NCI-H1092 treated with DMSO at 0.1 percent for 48 hours (cell line): ENCODE measurements at places on chromosomes 2 and 18.

- no peak for DNase-seq
These were observed 1157.4 kb downstream of the RPIA start for GRCh38 chr2:89848763-89849368.

GRCh38 chr2:120520929-120521912 is 175.3 kb downstream of the INHBB start:
- peak; percentile 31 for DNase-seq

DNA sequence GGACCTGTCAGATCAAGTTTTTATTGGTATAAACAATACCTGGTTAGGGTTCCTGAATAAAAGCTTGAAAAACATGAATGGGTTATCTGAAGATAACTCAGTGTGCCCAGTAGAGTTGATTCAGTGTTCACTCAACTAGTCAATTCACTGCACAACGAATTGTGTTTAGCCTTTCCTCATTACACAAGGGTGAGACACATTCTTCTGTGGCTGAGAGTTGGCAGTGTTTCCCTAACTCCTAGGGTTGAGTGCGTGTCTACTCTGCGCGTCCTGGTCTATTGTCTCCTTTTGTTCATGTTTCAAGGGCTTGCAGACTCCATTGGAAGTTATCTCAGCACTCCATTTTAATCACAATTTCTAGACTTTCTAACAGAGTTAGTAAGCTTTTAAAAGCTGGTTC is 32.8 kb upstream of the TMEM178A start:
- no peak for DNase-seq

DNA sequence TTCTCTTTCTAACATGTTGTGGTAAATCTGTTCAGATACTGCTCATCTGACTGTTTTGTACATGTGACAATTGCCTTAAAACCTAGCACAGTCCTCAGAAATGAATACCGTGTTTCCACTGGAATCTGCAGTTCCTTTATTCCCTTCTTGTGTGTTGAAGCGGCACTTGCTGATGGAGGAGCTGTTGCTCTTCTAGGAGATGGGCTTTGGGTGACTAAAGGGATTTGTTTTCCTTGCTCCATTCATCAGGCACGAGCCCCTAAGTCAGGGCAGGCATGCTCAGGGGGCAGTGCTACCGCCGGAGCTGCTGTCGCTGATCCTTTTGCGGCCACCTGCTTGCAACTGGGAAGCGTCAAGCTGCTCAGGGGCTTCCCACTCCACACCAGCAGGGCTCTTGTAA is 32.5 kb upstream of the CEP68 start:
- no peak for DNase-seq

DNA sequence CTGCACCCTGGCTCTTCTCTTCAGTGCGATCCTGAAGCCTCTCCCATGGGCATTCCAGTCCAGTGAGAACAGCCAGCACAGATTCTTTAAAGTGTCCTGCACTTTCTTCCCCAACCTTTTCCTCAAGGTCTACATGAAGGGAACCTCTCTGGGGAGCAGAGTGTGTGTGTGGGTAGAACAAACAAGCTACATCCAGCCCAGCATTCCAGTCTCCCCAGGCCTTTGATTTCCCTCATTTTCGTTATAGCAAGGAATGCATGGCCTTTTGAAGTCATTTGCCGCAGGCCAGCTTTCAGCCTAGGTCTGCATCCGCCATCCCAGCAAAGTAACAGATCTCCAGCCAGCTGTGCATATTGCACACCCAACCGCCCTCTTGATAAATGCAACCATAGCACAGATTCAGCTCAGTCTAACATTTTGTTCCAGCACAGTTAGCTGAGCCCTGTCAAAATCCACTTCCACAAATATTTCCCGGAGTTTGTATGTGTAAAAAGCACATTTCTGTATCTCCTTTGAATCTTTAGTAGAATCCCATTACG is 44.6 kb downstream of the CD8B2 start:
- no peak for DNase-seq

GRCh38 chr2:74497777-74498499 is 1.5 kb downstream of the LBX2 start:
- no peak for DNase-seq

DNA sequence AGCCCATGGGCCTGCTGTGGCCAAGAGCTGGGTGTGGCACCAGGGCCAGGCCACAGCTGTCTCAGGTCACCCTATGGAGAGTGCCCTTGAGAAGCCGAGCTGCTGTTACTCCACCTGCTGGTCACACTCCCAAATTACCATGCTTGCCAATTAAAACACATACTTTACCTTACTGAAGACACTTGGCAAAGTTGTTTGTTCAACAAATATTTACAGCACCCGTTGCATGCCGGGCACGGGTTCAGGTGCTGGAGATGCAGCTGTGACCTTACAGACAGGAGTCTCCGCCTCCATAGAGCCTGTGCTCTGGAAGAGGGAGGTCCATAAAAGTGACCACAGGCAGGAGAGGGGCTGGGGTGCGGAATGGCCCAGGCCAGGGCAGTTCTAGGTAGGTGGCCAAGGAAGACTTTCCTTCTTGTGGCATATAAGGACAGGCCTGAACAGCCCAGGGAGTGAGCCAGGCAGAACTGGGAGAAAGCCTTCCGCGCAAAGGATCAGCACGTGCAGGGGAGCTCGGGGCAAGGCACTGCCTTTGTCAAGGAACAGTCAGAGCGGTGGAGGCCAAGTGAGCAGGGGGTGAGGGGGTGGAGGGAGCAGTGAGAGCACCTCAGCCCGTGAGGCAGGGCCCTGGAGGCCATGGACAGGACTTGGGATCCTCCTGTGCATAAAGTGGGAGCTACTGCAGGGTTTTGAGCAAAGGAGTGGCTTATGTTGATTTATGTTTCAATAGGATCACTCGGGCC is 23.6 kb upstream of the RBM44 start:
- peak; percentile 14 for DNase-seq

- DNase-seq, result no peak
These were observed 453.4 kb upstream of the SLC14A2 start for GRCh38 chr18:45161850-45162249.

DNA sequence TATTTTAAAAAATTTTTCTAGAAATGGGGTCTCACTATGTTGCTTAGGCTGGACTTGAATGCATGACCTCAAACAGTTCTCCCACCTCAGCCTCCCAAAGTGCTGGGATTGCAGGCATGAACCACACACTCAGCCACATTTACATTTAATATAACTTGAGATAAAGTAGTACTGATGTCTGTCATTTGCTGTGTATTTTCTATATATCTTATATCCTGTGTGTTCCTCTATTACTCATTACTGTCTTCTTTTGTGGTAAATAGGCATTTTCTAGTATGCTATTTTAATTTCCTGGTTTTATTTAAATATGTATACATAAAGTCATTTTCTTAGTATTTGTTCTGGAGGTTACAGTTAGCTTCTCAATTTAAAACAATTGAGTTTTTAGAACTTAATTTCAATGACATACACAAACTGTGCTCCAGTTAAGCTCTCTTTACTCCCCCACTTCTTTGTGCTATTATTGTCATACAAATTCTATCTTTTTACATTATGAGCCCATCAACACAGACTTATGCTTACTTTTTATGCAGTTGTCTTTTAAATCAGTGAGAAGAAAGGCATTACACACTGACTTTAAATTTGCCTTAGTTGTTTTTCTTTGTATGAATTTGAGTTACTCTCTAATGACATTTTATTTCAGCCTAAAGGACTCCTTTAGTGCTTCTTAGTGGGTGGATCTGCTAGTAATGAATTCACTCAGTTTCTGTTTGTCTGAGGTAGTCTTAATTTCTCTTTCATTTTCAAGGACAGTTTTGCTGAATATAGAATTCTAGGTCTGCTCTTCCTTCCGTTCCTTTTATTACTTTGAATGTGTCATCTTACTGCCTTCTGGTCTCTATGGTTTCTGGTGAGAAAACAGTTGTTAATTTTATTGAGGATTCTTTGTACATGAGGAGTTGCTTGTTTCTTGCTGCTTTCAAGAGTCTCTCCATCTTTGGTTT is 6.2 kb upstream of the INPP4A start:
- DNase-seq, result no peak

- no peak for DNase-seq
These were observed 172.0 kb downstream of the NDUFA10 start for GRCh38 chr2:239853121-239853520.

- no peak for DNase-seq
These were observed 9.0 kb upstream of the WNT10A start for GRCh38 chr2:218871345-218872302.

DNA sequence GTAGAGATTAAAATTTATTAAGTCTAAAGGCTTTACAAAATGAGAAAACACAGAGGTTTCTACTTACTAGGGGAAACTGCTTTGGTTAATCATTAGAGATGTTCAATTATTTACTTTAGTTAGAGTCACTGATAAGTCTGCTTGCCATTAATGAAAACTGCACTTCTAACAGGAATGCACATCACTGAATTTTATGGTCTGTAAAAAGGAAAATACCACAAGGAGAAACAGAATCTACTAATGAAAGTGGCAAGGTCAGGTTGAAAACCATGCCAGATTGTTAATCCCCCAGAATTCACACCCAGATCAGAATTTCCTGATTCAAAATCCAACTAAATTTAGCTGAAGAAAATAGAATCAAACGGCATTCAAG is 90.5 kb upstream of the GRB14 start:
- no peak for DNase-seq

DNA sequence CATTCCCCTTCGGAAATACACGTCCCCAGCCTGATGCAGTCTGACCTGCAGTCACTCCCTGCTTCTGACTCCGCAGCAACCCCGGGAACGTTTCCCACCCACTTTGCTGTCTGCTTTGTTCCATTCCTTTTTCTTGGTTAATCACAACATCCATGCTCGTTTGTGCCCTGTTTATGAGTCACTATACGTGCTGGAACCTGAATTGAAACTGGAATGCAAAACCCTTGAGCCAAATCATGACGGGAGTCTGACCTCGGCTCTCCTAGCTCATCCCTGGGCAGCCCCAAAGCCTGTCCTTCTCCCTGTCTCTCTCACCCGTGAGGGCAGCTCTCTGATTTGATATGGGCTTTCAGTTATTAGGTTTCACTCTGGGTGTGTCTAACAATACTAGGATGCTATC is 57.1 kb upstream of the RNF152 start:
- DNase-seq, result no peak

DNA sequence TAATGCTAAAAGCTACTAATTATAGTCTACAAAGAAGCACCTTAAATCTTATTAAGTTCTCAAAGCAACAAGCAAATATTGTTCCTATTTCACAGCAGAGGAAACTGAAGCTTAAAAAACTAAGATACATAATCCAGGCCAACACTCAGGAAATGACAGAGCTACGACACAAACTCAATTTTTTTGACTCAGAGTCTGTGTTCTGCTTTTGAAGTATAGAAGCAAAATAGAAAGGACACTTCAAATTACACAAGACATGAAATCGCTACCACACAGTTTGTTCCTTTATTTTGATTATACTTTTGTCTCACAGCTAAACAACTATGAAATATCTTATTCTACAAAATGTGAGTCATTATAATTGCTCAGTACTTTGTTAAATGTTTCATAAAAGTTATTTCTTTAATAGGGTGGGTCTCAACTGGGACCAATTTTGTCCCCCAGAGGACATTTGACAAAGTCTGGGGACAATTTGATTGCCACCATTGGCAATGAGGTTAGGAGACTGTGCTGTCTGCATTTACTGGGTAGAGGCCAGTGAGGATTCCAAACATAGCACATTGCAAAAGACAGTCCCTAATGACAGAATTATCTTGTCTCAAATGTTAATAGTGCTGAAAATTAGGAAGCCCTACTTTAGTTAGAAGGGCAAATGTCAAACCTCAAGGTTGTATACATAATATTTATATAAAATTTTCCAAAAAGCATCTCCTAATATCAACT is 101.5 kb upstream of the GRB14 start:
- DNase-seq, result no peak

DNA sequence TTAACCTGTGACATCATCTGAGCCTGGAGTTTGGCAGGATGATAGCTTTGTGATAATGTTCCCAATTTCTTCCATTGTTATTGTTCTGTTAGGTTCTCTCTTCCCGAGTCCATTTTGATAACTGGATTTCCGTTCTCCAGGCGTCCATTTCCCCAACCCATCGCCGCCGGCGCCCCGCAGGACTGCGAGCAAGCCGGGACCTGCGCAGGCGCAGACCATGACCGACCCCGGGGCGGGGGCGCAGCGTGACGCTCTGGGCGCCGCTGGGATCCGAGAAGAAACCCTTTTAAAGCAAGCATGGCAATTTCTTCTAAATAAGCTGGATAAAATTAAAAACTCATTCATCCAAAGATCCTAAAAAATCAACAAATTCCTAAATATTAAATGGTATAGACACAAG is at the start of gene SLC25A52:
Gene SLC25A52, minus strand, starts transcription at position 186 of the 400 bp plus-strand sequence. CDS start 219 bp downstream, outside the sequence.
- no peak for DNase-seq

DNA sequence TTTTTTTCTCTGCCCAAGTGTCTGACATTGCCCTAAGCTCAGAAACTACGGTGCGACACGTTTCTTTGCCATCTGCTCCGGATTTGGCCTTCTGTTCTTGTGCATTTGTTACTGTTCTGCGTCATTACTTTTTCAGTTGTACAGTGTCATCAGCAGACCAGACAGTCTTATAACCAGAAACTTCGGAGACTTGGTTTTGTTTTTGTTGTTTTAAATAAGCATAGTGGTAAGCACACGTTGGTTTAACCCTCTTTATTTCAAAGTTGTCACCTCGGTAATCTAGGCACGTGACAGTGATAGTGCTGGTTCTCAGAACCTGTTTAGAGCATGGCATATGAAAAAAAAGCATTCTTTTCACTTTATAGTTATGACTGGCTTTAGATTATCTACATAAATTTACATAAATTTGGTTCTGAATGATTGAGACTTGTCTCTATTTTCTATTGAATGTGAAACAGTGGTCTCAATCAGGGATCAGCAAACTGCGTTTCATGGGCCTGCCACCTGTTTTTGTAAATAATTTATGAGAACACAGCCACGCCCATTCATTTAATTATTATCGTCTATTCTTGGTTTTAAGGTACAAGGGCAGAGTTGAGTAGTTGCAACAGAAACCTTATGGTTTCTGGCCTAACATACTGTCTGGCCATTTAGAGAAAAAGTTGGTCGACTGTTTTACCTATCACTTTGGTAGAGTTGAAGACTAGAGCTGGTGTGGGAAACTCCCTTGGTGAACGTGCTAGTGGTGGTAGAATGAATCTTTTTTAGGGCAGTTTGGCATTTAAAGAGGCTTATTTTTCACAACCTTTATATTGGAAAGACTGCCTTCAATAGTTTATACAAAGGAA is 106.5 kb downstream of the ZNF532 start:
- no peak for DNase-seq

DNA sequence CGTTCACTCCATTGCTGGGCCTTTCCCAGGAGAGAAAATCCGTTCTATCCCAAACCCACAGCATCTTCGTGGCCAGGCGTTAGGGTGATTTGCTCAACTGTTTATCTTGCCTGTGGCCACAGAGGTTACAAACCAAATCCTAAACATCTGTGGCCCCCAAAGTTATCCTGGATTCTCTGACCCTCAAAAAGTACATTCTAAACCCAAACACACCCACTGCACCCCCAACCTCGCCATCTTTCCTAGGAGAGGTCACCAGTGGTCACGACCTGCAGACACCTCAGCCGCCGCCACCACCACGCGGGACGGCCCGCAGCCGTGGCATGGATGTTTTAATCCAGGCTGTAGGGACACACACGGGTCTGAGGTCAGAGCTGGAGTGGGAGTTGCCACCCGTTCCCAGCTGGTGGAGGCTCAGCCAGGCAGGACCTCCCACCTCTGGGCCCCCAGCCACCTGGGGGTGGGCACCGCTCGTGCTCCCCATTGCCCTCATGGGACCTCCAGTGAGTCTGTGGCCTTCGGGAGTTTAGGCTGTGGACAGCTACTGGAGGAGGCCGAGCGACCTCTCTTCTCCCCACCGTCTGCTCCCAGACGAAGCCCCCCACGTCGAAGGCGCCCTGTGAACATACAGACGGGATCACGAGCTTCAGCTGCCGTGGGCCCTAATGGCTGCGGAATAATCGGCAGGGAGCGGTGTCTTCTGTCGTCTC is 72.0 kb downstream of the KCNG2 start:
- DNase-seq, result no peak
